ENCODE measurements at places on chromosomes 1 and 21.

DNA sequence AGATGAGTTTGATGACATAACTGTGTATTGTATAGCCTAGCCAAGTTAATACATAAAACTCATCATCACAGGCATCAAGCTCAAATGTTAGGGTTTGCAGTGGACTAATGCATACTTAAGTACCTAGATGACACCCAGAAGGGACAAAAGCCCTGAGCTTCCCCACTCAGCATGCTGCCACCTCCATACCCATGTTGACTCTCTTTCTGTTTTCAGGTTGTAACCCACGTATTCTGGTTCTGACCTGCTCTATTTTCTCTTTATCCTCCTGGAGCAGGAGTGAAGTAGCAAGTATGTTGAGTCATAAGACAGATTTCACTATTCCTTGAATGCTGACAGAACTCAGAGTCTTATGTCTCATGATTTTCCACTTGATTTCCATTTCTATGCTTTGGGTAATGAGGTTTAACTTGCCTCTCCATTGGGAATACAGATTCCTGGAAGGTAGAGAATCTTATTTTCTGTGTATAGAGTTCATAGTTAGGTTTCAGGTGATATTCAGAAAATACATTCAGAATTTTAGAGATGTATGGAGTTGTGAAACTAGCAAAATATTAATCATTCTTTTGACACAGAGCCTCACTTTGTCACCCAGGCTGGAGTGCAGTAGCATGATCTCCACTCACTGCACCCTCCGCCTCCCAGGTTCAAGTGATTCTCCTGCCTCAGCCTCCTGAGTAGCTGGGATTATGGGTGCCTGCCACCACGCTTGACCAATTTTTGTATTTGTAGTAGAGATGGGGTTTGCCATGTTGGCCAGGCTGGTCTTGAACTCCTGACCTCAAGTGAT, 122.5 kb upstream of the KCNJ15 start:
- no peak for ATAC-seq

- no peak for ATAC-seq
Observed at GRCh38 chr1:79807816-79808215, 801.3 kb upstream of the ADGRL4 start.

DNA sequence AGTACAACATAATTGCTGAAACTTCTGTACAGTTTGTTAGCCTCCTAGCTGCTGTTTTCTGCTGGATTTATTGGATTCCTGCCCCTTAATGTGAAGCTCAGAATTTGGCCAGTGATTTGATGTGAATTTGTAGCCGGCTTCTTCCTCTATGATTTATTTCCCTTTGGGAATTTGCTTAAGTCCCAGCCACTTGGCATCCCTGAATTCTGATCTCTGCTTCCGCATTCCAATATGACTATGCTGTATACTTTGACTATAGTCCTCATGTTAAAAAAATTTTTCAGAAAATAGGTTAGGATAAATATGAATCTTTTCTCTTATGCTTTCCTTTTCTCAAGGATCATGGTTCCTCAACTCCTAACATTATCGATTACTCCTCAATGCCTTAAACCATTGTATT, 12.4 kb upstream of the LRIF1 start:
- ATAC-seq = no peak

- ATAC-seq = no peak
Observed at GRCh38 chr1:41611068-41611931, 126.8 kb upstream of the EDN2 start.

Measured in motor neuron (in vitro differentiated cells).